Germinal center (tissue), 1 donor: ENCODE measurements at places on chromosomes 7 and 10.

DNA sequence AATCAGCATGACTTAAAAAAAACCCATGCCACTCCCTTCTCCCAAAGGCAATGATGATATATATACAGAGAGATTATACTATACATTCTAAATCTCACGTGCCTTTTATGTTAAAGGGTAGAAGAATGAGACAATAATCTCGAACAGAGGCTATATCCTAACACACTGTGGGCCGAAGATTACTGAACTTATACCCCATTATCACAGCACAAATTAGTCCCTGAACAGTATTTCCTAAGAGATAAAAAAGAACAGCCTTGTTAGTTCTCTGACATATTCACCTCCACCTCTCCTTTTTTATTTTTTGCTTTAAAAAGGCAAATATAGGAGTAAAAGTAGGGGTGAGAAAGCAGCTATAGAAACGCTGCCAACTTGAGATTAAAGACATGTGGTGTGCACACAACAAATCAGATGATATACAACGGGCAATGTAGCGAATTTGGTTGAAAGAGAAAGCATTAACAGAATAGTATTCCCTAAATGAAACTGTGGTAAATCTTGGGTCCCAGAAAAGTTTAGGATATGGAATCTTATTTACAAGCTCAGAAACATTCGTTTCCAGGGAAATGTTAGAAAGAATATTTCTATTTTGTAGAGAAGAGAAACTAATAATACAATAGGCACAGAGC is 69.5 kb downstream of the JMJD1C start:
- DNase-seq, result no peak

- no peak for DNase-seq
These were observed 35.2 kb upstream of the ITPRID1 start for GRCh38 chr7:31478721-31479120.

- DNase-seq, result no peak
These were observed 147.9 kb upstream of the MYO3A start for GRCh38 chr10:25786161-25786560.

DNA sequence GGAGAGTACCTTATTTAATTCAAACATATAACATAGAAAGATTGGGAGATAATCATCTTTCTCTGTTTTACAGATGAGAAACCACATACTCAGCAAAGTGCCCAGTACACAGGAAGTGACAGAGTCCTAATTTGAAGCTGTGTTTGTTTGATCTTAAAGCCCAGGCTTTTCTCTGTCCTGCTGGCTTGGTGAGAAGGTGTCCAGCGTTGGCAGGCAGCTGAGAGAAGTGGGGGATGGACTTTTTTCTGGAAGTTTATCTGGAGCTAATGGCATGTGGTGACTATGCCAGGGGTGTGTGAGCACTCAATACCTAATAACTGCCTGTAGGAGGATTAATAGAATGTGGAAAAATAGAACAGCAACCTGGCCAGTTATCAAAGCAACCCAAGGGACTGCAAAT is 60.8 kb downstream of the NPSR1 start:
- no peak for DNase-seq

GRCh38 chr7:140920745-140921144 is 4.0 kb downstream of the BRAF start:
- no peak for DNase-seq

- DNase-seq, result no peak
These were observed 207.9 kb upstream of the FOXP2 start for GRCh38 chr7:114206688-114207087.

DNA sequence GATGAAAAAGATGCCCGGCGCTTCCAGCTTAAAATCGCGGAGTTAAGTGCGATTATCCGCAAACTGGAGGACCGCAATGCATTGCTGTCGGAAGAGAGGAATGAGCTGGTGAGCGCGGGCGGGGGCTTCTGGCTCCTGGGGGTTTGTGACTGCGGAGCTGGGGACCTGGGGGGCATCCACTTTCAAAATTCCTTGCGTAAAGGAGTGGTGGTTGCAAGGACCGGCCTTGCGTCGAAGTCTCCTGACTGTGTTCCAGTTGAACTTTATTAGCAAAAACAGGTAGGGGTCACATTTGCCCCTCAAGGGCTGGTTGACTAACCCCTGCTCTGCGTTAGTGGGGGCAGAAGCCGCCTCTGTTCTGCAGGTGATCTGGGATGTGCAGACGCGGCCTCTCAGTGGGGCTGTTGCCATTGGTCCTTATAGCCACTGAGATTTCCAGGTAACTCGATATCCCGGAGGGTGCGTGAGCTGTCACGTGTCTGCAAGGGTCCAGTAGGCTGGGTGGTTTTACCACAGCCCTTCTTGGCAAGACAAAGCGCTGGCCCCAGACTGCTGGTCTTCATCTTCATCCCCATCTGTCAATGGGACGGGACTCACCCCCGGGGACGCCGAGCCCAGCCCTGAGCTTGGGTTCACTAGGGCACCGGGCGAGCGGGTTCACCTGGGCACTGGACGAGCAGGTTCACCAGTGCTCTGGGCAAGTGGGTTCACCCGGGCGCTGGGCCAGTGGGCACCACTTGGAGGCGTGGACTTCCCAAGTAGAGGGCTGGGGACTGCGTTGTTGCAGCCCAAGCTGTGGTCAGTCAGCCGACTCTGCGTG is 51.5 kb upstream of the DPYSL4 start:
- DNase-seq, result no peak

DNA sequence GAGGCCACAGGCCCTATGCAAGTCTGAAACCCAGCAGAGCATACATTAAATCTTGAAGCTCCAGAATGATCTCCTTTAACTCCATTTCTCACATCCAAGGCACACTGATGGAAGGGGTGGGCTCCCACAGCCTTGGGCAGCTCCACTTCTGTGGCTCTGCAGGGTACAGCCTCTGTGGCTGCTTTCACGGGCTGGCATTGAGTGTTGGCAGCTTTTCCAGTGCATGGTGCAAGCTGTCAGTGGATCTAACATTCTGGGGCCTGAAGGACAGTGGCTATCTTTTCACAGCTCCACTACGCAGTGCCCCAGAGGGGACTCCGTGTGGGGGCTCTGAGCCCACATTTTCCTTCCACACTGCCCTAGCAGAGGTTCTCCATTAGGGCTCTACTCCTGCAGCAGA is 265.7 kb upstream of the MAGI2 start:
- DNase-seq, result no peak

DNA sequence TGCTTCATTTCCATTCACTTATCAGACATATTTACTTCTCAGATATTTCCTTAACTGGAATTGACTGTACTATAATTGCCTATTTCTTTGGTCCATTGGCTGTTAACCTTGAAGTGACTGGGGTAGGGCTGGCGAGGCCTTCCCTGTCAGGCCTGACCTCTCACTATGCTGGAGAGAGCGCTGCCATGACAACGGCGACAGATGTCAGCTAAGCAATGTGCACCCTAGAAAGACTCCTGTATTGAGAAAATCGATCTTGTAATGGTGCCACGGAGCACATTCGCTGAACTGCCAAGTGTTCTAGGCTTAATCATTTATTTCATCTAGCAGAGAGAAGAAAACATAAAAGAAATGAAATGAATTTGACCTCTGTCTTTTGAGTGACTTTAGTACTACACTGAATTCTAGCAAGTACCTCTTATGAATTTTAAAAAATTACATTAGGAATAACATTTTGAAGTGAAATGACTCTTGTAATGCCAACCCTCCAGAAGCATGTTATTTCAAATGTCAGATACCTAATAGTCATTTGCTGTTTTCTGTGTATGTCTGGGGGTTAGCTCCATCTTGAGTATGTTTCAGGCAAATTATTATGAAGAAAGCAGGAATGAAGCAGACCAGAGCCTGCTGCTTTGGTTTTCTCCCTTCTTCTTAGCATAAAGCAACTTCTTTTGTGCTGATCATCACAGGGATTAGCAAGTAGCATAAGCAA is 148.0 kb downstream of the SNX10 start:
- DNase-seq, result no peak
